ENCODE measurements at places on chromosomes 12 and 14.

GRCh38 chr12:117140397-117141096, 41.3 kb upstream of the TESC start:
- DNase-seq: no peak

DNA sequence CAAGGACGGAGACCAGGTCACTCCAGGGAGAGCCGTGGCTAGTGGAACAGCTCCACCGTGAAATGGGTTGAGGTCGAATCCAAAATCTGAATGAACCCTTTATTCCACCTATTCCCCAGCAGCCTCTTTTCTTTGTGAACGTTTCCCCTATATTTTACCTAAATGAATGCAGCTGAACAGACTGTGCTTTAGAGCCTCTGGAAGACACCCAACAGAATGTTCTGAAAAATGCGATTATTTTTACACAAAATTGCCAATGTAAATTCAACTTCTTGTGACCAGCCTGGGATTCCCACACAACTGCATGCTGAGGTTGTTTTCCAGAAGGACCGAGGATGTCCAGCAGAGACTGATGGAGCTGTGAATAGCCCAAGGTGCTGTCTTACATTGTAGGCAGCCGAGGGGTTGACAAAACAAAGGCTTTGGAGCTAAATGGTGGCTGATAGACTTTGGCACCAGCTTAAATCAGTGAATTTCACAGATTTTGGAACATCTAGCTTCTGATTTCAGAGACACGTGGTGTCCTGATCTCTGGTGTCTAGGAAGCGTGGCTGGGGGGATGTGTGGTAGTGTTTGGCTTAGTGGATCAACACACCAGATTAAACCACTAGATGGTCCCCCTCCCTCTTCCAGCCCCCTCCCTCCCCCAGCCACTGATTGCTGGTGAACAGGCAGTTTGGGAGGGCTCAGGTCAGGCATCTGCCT, 150.4 kb downstream of the ZNF664 start:
- no peak for DNase-seq

GRCh38 chr12:88520436-88520820, 59.8 kb downstream of the KITLG start:
- no peak for DNase-seq

- no peak for DNase-seq
These were observed 5.1 kb downstream of the RTL1 start for GRCh38 chr14:100898465-100898864.

DNA sequence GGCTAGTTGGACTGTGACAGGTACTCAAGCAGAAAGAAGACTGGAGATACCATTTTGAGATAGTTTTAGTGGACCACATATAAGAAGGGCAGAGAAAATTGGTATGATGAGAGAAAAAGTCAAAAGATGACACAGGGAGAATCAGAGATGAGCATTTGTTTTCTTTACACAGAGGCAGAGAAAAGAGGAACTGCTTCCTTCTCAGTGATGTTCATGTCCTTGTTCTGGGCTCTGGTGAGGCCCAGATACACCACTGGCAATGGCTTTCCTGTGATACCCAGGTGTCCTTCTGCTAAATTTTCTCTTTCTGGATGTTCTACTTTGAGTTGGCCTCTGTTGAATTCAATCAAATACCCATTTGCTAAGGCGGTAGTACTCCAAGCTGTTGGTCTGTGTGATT, 1782.7 kb upstream of the SEL1L start:
- no peak for DNase-seq

DNA sequence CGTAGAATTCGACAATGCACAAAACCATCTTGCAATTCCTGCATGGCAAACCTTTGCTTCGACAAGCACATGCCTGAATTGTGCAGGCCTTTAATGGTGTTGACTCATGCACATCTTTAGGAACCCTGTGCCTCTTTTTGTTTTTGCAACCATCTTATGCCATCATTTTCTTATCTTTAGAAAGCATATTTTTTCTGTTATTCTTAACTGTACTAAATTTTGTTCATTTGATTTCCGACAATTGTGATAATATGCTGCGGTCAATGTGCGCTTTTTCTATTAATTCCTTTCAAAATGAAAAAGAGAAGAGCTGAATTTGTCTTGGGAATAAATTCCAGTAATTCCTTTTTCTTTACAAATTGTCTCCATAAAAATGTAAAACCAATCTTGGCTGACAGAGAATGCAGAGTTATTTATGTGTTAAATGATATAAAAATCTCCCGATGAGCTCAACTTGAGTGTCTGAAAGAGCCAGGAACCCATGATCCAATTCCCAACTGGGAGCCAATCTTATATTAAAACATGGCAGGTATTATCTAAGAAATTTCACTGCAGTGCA, 20.1 kb upstream of the CDK17 start:
- no peak for DNase-seq

- DNase-seq: no peak
These were observed 7.9 kb upstream of the HCAR1 start for GRCh38 chr12:122738571-122738970.

DNA sequence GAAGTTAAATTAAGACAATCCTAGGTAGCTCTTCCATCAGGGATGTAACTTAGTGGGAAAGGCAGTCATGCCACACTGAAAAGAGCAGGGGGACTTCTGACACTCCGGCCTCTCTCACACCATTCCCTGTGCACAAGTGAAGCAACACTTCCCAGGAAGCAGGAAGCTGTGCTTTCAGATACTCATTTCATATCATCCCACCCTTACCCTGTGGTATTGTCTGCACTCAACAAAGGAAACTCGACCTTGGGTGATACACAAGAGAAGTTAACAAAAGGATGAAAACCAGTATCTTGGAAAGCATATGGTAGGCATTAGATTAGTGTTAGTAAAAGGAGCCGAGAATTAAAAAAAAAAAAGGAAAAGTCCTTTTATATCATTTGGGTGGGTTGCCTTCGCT, 61.3 kb upstream of the MDM1 start:
- DNase-seq: no peak

DNA sequence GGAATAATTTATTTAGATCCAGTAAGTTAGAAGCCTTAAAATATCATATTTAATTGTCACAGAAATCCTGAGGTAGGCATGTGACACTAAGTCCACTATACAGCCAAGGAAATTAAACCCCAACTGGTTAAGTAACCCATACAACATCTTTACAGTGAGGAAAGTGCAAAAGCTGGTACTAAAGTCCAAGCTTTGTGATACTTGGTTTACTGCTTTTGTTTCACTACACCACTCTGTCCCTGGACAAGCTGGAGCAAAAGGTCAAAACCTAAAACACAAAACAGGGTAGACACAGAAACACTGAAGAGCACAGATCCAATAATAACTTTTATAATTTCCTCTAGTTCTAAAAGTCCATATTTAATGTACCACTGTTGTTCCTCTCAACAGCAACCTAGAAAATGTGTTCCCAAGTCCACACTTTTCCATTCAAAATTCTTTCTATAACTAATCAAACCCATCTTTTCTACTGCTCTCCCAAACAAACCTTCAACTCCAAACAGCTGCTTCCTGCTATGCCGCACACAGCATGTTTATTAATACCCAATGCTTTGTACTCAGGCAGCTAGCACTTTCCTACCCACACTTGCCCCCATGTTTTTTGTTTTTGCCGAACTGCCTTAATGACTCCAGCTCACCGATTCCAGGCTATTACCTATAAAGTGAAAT, 90.9 kb downstream of the MED13L start:
- DNase-seq: no peak

DNA sequence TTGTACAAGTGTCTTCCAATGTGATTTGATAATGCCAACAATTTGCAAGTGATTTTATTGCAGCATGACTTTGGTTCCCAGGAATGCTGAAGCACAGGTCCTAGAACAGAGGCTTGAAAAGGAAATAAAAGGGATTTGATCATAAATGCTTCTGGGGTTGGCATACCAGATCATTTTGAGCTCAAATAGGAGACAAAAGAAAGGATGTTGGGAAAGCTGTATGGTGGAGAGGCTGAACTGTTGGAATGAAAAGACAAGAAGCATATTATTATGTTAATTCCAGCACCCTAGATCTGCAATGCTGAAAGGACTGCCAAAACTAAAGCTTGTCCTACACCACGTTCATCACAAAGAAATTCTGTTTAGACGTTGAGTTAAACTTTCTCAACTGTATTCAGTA, 143.1 kb downstream of the BICD1 start:
- DNase-seq: no peak

GRCh38 chr14:100325231-100325632, 2.1 kb downstream of the SLC25A47 start:
- no peak for DNase-seq

DNA sequence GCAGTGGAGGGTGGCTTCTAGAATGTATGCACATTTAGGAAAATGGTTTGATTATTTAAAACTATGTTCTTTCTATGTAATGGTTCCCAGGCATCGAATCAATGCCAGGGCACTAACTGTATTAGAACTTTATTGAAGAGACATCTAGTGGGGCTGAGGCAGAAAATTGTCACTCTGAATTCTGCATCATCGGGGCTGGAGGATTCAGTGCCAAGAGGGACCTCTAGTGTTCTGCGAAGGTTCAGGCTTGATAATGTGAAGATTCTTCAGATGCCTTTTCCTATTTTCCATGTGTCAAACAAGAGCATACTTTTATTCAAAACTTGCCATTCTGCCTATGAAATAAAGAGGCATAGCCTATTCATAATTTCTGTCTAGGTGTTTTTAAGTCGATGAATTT, 146.3 kb downstream of the CAND1 start:
- no peak for DNase-seq

- no peak for DNase-seq
These were observed 1073.2 kb downstream of the TMTC2 start for GRCh38 chr12:83759906-83760305.

- DNase-seq: no peak
These were observed 134.2 kb downstream of the KCNK10 start for GRCh38 chr14:88188745-88189416.

- DNase-seq: no peak
These were observed 122.2 kb downstream of the AEBP2 start for GRCh38 chr12:19561411-19561961.

DNA sequence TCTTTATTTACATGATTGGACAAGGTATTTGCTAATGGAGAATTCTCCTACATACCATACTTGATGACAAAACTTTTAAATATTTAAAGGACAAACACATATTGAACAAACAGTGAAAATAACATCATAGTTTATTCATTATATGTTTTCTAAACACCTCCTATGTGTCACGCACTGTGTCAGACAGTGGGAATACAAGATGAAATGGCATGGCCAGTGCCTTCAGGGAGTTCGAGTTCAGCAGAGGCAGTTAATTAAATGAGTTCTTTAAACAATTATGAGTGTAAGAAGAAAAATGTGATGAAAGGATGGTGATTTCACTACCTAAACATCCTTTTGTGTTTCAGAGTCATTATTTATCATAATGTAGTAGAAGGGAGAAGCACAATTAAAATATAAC, 159.8 kb downstream of the KCNH5 start:
- no peak for DNase-seq

- DNase-seq: no peak
These were observed 17.2 kb downstream of the PITPNM2 start for GRCh38 chr12:123133701-123134100.

DNA sequence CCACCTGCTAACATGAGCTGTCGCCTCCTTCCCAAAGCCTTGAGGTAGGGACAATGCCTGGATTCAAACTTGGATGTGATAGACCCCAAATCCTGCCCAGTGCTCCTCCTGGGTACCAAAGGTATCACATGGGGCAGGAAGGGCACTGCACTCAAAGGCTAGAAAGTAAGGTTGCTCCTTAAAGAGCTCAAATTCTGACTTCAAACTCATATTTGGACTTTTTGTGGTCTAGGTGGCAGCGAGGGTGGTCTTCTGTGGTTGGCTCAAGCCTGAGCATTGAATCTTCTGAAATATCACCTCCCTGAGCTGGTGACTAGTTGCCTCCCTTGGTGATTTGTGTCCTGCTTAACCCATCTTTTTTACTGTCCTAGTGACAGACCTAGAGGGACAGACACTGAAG, 8.3 kb upstream of the RNASE4 start:
- no peak for DNase-seq

GRCh38 chr12:79737875-79738718, 47.3 kb upstream of the PAWR start:
- no peak for DNase-seq

DNA sequence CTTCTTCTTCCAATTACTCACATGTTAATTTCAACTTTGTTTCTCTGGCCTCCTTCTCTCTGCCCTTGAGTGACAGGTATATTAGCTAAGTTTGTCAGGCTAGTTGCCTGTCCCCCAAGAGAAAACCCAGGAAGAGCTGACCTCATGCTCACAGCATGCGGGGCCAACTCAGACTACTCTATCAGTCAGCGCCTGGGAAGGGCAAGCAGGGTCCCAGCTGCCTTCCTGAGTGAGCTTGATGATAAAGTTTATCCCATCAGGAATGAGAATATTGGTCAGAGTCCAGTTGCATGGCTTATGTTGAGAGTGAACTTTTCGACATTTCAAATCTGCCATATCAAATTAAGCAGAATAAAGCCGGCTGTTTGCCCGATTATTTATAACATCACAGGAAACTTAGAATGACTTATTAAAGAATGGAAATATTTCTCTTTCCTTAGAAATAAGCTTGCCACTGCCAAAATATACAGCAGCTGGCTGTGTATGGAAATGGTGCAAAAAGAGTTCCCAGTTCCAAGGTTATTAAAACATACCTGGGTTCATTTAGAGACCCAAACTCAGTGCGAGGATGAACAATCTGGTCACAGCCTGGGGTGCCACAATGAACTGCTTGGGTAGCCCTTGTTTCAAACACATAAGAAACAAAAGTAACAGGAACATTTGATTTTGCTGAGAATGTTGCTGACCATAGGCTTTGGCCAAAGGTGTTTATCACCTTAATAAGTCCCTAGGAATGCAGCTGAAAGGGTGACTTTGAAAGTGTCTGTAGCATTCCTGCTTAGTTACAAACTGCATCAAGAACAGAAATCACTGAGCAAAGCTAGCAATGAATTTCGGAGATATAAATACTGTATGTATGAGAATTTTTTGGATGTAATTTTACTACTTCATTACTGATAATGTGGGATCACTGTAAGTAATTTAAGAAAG, 1553.8 kb upstream of the FLRT2 start:
- no peak for DNase-seq

DNA sequence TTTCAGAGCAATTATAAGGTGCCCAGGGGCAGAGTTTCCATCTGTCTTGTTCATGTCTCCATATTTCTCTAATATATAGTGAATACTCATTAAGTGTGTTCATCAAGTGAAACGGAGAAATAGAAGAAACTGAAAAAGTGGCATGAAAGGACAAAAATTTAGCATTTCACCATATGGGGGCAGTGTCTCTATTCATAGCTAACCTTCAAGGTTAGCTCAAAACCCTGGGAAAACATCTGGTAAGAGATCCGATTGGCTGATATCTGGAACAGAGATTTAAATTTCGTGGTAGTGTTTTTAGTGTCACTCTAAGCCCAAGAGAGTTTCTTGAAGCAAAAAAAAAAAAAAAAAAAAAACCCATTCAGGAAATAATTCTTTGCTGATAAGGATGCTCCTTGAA, 367.5 kb downstream of the DAD1 start:
- DNase-seq: no peak

DNA sequence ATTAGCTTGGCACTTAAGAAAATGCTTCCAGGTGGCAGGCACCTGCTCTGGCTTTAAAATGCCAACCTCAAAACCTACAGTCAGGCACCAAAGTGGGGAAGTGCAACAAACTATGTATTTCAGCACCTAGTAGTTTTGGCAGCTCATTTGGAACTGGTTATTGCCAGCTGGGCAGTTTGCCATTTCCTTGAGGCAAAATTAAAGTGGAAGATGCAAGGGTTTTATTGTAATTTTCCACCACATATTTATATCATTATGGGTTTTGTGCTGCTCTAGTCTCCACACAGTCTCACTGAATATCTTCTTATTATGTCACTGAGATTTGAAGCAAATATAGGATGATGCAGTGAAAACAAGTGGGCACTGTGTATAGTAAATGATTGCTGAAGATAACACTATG, 117.0 kb downstream of the PRKD1 start:
- no peak for DNase-seq

All from iPS DF 19.7 (cell line).